PC-9 (cell line): ENCODE measurements at places on chromosomes 12 and 14. TPM values are rescaled to one million over a fixed set of nuclear protein-coding genes. Genes with fewer than 3 reads are reported as not detected.

GRCh38 chr12:38890102-38890855 lies 15.1 kb downstream of the CPNE8 start:
- no peak overlapping the region for H3K4me3 ChIP-seq
- H3K27me3 ChIP-seq: no peaks in the 10 kb centered on the region
- no peak overlapping the region for H3K27ac ChIP-seq
- H3K4me1 ChIP-seq: no peaks in the 10 kb centered on the region
- no peak for DNase-seq
- no peaks in the 10 kb centered on the region for H3K36me3 ChIP-seq

LGALS3 gene
- total RNA-seq: 122 and 142 TPM in 2 replicates

GRCh38 chr12:106247674-106248311 lies at the start of gene CKAP4:
CKAP4 (minus strand) TSS chr12:106248020; CDS start chr12:106247851, 169 bp downstream.
- peak within 1 kb of the TSS; percentile 50 for H3K27ac ChIP-seq
- DNase-seq: peak; percentile 77
- H3K4me1 ChIP-seq: peaks cover 29% of the 10 kb centered on the region
- no peaks in the 10 kb centered on the region for H3K27me3 ChIP-seq
- H3K36me3 ChIP-seq: peaks cover 9% of the 10 kb centered on the region

DNA sequence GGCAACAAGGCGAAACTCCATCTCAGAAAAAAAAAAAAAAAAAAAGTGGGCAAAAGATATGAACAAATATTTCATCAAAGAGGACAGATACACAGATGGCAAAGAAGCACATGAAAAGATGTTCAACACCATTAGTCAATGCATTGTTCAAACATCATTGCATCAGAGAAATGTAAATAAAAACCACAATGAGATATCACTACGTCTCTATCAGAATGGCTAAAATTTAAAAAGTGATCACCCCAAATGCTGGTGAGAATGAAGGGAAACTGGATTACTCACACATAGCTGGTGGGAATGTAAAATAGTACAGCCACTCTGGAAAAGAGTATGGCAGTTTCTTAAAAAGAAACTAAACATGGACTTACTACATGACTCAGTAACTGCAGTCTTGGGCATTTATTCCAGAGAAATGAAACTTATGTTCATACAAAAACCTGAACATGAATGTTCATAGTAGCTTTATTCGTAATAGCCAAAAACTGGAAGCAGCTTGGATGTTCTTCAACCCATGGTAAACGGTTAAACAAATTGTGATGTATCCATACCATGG lies 3.6 kb downstream of the L2HGDH start:
- H3K36me3 ChIP-seq: no peaks in the 10 kb centered on the region
- H3K4me1 ChIP-seq: peaks cover 20% of the 10 kb centered on the region
- no peaks in the 10 kb centered on the region for H3K27me3 ChIP-seq
- H3K27ac ChIP-seq: no peak overlapping the region
- no peak for DNase-seq
